ENCODE measurements at places on chromosomes 7 and 10. TPM values are rescaled to one million over a fixed set of nuclear protein-coding genes. Genes with fewer than 3 reads are reported as not detected.

DNA sequence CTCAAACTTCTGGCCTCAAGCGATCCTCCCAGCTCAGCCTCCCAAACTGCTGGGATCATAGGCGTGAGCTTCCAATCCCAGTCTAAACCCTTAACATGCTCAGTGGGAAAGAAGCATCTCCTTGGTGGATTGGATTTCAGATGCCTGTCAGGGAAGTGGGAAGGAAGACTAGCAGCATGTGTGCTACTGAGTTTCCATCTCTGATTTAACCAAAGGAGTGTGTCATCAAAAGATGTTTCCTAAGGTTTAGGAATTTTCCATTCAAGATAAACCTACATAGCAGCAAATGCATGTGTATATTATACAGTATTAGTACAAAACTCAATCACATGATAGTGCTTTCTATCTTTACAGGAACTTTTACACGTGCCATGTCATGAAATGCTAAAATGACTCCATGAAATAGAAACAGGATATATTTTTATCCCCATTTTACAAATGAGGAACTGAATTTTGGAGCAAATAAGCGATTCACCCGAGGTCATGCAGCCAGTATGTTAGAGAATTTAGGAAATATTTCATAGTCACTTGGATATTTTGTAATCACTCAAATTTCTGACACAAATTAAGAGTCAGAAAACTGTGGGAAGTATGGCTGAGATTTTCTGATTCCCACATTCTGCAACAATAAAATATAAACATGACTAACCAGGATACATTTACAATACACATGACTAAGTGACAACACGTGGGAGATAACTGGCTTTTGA is 11.4 kb upstream of the TMEM26 start:
- DNase-seq = peak; percentile 89

- DNase-seq = no peak
Observed at GRCh38 chr7:510782-511281, 8.8 kb downstream of the PDGFA start.

Gene IFIT5
- 5.3 TPM for total RNA-seq

DNA sequence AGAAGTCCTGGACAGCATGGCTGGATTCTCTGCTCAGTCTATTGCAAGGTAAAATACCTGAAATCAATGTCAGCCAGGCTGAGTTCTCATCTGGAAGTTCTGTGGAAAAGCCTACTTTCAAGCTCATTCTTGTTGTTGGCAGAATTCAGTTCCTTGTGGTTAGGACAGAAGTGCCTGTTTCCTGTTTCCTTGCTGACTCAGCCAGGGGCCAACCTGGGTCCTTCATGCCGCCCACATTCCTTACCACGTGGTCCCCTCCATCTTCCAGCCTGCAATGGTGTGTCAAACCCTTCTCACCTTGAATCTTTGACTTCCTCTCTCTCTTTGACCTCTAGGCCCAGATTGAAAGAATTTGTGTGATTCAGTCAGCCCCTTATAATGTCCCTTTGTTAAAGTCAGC is 197.1 kb upstream of the STK17A start:
- peak; percentile 96 for DNase-seq

Gene PITX3
- total RNA-seq = not detected

DNA sequence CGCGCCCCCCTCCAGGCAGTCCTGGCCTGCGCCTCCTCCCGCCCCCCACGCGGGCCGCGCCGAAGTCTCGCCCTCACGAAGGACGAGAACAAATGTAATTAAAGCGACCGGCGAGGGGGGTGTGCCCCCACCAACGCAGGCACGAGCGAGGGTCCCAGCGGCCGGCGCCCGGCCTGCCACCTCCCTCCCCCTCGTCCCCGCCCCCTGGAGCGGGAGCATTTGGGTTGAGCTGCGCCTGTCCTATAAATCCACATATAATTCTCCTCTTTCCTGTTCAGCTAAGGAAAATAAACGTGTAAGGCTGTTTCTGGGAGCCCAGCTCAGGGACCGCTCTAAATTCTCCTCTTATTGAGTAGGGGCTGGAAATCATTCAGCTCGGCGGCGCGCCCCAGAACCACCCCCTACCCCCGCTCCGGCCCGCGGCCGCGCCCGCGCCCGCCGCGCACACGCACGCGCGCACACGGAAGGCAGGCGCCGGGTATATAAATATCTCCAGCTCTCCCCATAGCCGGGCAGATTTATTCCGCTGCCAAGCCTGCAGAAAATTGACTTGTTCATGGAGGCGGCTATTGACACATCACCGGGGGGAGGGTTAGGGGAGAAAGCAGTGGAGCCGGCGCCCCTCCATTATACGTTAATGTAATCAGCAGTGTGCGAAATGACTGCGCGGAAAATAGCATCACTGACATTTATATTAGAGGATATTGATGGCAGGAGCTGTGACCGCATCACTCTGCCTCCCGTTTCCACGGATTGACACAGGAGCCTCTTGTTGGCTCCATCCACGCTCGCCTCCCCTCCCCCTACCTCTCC is 61.6 kb upstream of the BTRC start:
- DNase-seq = no peak

GRCh38 chr7:1943933-1944618 is 274.0 kb downstream of the ELFN1 start:
- no peak for DNase-seq

Measured in bronchial epithelial cell (primary cell).